ENCODE measurements at places on chromosomes 7 and 10.

GRCh38 chr10:7551289-7551688 lies 115.5 kb downstream of the ITIH5 start:
- no peak for DNase-seq

- no peak for DNase-seq
These were observed 126.5 kb downstream of the DOCK4 start for GRCh38 chr7:112079673-112080072.

DNA sequence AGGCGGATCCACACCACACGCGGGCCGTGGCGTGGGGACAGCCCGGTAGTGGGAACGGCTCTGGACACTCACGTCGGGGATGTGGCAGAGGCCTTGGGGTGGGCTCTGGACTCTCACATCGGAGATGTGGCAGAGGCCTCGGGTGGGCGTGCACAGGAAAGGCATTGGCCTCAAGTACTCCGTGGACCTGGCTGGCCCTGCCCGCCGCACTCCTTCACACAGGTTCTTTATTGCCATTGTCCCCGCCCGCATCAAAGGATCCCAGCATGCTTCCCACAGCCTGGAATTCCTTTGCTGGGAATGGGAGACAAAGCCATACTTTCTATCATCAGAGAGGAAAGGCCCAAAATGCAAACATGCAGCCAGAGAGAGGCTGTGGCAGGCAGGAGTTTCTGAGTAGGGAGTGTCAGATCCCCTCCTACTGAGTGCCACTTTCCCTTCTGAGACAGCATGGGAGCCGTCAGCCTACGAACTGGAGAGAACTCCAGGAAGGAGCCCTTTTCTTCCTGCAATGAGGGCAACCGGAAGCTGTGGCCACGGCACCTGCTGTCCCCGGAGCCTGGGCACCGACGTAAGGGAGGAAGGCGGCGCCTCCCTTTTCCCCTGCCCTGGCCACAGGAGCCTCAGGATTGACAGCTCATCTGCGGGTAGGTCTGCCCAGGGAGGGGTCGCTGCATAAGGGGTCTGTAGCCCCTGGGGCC lies 51.5 kb downstream of the RBM17 start:
- no peak for DNase-seq

DNA sequence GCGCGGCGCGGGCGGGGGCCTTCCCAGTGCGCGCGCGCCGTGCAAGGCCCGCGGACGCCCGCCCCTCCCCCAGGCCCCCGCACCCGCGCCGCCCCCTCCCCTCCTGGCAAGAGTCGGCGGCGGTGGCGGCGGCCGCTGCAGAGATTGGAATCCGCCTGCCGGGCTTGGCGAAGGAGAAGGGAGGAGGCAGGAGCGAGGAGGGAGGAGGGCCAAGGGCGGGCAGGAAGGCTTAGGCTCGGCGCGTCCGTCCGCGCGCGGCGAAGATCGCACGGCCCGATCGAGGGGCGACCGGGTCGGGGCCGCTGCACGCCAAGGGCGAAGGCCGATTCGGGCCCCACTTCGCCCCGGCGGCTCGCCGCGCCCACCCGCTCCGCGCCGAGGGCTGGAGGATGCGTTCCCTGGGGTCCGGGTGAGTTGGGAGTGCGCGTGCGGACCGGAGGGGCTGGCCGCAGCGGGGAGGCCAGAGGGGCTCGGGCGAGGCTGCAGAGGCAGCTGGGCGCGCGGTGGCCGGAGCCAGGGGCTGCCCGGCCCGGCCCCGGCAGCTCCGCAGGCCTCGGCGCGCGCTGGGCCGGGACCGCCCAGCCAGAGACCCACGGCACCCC lies at the start of gene BMPR1A:
TSS of gene BMPR1A (plus strand) at position 109 of the 602 bp plus-strand sequence. CDS start 119,400 bp downstream, outside the sequence.
- DNase-seq, result peak; percentile 3

GRCh38 chr7:115707258-115708012 lies 323.1 kb downstream of the TFEC start:
- DNase-seq, result no peak

DNA sequence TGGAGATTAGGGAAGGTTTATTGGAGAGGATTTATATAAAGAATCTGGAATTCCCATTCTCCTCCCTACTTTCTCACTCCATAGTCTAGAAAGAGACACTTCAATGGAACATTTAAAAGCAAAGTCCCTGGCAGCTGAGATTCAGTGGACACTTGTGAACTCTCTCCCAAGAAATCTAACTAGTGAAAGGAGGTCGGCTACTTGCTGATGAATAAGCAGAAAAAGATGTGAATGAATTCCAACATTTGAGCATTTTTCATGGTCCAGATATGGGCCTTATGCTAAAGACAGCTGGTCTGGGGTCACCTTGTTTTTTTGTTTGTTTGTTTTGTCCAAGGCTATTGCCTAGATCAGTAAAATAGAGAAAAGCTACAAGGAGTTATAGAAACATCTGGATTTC lies 141.1 kb upstream of the LRRTM3 start:
- no peak for DNase-seq

DNA sequence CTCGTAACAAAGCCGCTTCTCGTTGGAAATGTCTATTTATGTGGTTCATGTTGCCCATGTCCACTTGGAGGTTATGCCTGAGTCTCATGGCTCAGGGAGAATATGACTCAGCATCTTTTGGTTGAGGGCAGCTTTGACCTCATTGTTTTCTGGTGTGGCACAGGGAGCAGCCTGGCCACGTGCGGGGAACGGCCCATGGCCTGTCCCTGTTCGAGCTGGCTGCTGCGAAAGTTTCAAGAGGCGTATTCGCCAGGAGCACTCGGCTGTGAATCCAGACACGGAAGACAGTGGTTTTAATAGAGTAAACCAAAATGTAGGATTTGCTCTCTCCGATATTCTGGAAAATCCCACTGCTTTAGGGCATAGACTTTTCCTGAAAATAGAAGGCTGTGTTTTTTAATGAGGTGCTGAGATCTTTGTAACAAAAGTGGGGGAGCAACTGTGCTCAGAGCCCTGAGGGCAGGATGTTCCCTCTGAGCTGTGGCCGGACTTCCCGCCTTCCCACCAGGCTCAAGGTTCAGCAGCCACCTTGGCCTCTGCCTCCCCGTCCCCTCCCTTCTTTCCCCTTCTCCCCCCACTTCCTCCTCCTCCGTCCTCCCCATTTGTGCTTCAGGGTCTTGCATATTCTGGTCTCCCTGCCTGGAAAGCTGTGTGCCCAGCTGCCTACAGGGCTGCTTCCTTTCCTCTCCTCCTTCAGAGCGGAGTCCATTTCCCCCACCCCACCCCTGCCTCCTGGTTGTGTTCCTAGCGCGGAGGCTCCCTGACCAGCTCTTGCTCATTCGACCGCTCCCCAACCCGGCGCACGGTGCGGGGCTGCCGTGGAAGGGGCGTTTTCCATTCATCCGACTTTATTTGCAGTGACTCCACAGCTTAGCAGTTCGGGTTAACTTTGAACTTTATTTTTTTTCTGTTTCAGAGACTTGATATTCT lies 642.0 kb downstream of the SDK1 start:
- no peak for DNase-seq

DNA sequence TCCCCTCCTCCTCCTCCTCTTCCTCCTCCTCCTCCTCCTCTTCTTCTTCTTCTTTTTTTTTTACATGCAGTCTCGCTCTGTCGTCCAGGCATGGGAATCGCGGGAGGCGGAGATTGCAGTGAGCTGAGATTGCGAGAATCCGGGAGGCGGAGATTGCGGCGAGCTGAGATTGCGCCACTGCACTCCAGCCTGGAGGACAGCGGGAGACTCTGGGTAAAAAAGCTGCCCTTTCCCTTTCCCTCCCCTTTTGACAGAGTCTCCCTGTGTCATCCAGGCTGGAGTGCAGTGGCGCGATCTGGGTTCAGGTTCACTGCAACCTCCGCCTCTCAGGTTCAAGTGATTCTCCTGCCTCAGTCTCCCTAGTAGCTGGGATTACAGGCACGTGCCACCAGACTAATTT lies 168.1 kb upstream of the MALRD1 start:
- no peak for DNase-seq

GRCh38 chr7:23963461-23964165 lies 253.6 kb downstream of the STK31 start:
- no peak for DNase-seq

DNA sequence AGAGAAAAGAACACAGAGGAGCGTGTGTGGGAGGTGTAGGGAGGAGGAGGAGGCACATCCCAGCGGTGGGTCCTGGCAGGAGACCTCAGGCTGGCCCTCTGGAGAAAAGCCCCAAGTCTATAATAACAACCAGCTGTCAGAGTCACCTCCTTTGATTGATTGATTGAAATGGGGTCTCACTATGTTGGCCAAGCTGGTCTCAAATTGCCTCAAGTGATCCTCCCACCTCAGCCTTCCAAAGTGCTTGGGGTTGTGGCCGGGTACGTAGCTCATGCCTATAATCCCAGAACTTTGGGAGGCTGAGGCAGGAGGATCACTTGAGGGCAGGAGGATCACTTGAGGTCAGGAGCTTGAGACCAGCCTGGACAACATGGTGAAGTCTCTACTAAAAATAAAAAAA lies 103.0 kb upstream of the ANLN start:
- no peak for DNase-seq

GRCh38 chr7:13259930-13260329 lies 572.5 kb downstream of the ARL4A start:
- no peak for DNase-seq

- DNase-seq, result no peak
These were observed 140.7 kb upstream of the HABP2 start for GRCh38 chr10:113412161-113412560.

DNA sequence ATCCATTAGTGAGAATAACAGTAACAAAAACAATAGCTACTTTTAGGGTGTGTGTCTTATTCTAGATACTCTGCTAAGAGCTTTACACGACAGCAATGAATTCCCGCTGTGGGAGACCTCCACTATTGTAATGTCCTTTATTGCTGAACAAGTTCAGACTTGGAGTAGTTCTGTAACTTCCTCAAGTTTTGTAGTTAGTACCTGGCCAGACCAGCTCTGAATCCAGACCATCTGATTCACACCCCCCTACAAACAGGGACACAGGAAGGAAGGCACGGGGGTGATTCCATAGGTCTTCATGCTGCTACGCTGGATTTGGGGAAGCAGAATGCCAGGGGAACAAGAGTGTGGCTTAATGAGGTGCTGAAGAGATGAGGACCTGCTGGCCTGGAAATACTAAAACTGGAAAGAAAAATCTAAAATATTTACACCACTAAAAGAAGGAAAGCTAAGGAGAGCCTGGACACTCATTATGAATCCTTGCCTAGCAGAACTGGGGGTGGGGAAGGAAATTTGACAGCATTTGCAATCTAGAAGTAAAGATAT lies 194.6 kb upstream of the TMEM72 start:
- DNase-seq, result no peak

DNA sequence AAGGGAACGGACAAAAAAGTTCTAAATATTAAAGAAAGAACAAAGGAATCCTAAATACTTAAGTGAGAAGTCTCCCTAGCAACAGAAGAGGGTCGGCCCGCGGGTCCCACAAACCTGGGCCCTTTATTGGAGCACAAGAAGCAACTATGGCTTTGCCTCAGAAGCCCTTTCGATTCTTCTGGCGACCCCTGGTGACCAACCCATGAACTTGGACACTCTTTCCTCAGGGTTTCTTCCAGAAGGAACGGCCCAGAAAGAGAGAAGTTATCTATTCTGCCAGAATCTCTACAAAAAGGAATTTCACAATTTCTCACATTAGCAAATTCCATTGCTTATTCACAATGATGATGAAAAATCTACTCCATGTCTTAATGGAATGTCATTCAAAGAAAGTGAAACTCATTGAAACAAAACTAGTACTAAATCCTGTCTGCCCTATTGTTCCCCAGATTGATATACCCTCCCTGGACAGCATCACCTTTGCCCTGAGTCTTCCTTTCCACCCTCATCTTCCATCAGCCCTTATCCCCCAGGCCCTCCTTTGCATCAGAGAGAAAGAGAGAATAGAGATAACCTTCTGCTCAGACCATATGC lies 43.7 kb downstream of the CPVL start:
- DNase-seq, result peak; percentile 8

GRCh38 chr7:68977385-68978055 lies 620.8 kb upstream of the AUTS2 start:
- DNase-seq, result no peak

DNA sequence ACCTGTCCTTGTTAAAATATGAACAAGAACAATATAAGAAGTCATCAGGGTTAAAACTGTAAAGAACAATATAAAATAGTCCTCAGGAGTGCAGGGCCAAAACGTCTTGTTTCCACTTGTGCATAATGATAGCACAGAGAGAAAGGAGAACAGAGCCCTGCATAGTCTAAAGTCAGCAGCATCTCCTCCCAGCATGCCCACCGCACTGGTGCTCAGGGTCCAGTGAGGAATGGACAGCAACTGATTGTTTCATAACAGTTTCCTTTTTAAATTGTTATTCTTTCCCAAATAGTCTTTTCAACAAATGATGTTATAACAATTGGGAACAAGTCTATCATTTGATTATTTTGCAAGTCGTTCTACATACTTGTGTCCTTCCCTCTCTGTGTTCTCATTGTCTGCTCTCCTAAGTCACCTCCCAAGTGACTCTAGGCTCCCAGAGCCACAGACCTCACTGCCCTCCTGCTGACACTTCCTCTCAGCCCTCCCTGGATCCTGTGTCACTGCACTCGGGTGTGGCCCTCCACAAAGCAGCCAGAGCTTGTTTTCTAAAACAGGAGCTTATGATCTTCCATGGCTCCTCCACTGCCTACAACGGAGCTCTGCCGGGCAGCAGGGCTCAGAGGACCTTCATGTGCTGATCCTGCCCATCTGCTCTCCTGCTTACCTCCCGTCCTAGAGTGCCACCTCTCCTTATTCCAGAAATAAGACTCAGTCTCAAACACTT lies 27.6 kb downstream of the COBL start:
- DNase-seq, result no peak

GRCh38 chr7:131154380-131154779 lies 173.3 kb upstream of the MKLN1 start:
- DNase-seq, result no peak

DNA sequence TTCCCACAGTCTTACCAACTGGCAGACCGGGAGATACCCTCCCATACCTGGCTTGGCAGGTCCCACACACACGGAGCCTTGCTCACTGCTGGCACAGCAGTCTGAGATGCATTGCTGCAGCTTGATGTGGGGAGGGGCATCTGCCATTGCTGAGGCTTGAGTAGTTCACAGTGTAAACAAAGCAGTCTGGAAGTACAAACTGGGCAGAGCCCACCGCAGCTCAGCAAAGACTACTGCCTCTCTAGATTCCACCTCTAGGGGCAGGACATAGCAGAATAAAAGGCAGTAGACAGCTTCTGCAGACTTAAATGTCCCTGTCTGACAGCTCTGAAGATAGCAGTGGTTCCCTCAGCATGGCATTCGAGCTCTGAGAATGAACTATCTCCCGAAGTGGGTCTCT lies 69.6 kb upstream of the RELN start:
- no peak for DNase-seq

- DNase-seq, result no peak
These were observed 411.2 kb downstream of the KCNMA1 start for GRCh38 chr10:77226452-77226851.

Measured in activated T-helper 9 cell treated with anti-CD3 and anti-CD28 coated beads, Interleukin-2, amount 50 U/mL, for 16 hours (primary cell).